ENCODE measurements at places on chromosomes 7 and 10. TPM values are rescaled to one million over a fixed set of nuclear protein-coding genes. Genes with fewer than 3 reads are reported as not detected.

PNPLA8 gene
- 16.3 TPM for total RNA-seq

NPY gene
- not detected for total RNA-seq

NKX1-2 gene
- total RNA-seq: not detected

PDLIM1 gene
- total RNA-seq: 2.7 TPM

PTPRZ1 gene
- total RNA-seq: not detected

- DNase-seq: no peak
Observed at GRCh38 chr10:98110356-98110755, 24.1 kb upstream of the R3HCC1L start.

DNA sequence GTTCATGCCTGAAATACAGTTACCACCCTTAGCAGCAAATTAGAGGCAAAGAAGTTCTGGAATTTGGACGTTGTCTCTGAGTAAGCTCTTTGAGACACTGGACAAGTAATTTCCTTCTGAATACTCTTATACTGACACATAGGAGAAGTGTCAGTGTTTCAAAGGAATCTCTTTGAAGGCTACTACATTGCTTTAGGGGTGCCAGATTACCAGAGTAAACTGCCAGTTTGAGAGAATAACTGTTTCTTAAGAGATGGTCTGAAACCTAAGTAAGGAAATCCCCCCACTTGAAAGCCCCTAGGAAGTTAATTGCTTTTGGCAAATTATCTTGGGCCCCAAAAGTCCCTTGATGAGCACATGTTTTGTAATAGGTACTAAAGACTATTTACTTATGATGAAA is 3.4 kb downstream of the FAS start:
- no peak for DNase-seq

DNA sequence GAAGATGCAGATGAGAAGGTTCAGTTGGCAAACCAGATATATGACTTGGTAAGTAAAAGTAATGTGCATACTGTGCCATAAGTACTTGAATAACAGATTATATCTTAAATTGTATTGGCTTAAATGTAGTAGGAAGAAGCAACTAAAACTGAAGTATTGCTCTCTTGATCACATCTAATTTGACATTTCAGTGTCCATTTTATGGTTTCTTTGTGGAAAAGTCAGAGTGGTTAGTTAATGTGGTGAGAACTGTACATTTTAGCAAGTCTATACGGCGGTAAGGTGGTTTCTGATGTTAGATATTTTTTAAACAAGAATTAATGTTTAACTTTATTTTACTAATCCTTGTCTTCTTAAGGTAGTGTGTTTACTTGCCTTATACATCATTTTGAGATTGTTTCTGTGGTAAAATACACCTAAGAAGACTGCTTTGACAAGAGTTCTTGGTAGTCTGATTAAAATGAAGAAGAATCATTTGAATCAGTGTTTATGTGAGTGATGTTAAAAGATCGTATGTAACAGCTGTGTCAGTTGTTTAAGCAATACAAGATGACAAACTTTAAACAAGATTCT is 5.1 kb downstream of the ING3 start:
- DNase-seq: no peak

GRCh38 chr7:48868916-48869315 is 55.4 kb upstream of the CDC14C start:
- DNase-seq: no peak

DNA sequence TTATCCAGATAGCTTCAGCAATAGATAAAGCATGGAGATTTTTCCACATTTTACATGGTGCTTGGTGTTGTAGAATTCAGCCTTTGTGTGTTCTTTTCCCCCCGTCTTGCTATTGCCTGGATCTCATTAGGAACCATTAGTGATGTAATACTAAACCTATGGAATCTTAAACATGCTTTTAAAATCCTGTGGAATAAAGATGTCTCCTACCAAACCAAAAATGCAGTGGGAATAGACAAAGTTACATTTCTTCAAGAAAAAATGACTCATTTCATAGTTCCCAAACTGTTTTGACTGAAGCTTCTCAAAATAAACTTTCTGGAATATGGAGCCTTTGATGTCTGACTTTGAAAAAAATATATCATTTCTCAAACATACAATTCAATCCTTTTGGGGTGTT is 44.0 kb downstream of the CALD1 start:
- no peak for DNase-seq

DNA sequence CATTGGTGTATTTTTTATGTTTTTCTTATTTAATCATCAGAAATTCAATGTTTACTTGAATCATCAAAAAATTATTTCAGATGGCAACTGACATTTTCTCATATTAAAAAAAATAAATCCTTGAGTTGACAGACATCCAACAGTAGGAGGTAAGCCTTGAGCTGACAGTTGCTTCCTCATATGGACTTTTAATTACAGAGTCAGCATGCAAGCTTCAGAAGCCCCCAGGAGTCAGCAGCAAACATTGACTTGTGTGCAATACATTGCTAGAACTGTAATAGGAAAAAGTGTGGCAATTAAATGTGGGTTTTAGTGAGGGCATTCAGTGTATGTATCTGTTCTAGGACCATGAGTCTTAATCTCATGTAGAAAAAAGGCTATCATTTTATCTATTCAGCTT is 62.4 kb upstream of the TAS2R16 start:
- no peak for DNase-seq

GRCh38 chr10:18325889-18326531 is 185.8 kb downstream of the CACNB2 start:
- DNase-seq: no peak

- DNase-seq: peak; percentile 25
Observed at GRCh38 chr10:119454316-119454715, 88.2 kb downstream of the RGS10 start.

GRCh38 chr10:75076348-75076747 is 35.1 kb upstream of the SAMD8 start:
- no peak for DNase-seq

- DNase-seq: no peak
Observed at GRCh38 chr10:86944471-86944870, 12.9 kb downstream of the MMRN2 start.

GRCh38 chr7:112056409-112056808 is 149.8 kb downstream of the DOCK4 start:
- no peak for DNase-seq

DNA sequence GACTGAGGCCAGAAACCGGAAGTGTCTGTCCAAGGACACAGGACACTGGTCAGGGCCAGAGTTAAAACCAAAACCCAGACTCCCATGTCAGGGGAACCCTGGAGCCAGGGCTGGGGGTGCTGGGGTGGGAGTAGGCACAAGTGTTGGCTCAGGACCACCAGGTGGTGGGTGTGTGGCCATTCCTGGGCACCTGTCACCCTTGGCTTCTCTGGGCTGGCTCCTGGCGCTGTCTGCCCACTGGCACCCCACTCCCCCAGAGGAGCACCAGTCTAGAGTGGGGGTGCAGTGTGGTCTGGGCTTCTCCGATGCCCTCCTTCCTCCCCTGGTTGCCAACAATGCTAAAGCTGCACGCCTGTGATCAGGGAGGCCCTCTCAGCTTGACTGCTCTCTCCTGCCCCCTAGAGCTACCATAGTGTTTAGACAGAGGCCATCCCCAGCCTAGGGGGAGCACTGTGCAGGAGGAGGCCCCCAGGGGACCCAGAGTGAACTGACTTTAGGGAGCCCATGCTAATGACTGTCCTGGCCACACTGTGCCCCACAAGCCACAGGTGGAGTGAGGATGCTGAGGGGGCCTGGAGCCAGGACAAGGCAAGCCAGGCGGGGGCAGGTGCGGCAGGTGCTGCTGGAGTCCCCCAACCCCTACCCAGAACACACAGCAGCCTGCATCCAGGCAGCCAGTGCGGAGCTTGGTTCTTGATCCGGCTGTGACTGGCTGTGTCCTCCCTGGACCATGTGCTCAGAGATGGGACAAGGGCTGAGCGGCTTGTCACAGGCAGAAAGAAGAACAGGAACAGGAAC is 11.0 kb downstream of the RASGEF1A start:
- DNase-seq: no peak

DNA sequence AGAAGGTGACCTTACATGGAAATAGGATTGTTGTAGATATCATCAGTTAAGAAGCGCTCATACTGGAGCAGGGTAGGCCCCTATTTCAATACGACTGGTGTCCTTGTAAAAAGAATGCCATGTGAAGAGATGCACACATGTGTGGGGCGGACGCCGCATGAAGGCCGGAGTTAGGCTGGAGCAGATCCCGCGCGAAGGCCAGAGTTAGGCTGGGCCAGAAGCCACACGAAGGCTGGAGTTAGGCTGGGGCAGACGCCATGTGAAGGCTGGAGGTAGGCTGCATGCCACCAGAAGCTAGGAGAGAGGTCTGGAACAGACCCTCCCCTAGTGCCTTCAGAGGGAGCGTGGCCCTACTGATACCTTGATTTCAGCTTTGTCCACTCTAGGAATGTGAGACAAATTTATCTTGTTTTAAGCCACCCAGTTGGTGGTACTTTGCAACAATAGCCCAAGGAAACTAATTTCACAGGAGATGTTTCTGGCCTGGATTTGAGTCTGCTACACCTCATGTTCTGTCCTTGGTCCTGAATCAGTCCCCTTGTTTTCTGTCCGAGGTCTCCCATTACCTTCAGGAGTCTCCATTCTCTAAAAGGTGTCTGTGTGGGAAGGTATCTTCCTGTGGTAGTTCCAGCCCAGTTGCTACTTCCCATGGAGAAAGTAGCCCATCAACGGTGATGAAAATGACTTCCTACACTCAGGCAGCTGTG is 585.8 kb downstream of the LRMDA start:
- DNase-seq: no peak

GRCh38 chr10:119428789-119429188 is 113.7 kb downstream of the RGS10 start:
- no peak for DNase-seq

- DNase-seq: no peak
Observed at GRCh38 chr10:71789871-71790270, 16.6 kb upstream of the VSIR start.

GRCh38 chr7:45035893-45036292 is 35.9 kb downstream of the CCM2 start:
- DNase-seq: no peak

DNA sequence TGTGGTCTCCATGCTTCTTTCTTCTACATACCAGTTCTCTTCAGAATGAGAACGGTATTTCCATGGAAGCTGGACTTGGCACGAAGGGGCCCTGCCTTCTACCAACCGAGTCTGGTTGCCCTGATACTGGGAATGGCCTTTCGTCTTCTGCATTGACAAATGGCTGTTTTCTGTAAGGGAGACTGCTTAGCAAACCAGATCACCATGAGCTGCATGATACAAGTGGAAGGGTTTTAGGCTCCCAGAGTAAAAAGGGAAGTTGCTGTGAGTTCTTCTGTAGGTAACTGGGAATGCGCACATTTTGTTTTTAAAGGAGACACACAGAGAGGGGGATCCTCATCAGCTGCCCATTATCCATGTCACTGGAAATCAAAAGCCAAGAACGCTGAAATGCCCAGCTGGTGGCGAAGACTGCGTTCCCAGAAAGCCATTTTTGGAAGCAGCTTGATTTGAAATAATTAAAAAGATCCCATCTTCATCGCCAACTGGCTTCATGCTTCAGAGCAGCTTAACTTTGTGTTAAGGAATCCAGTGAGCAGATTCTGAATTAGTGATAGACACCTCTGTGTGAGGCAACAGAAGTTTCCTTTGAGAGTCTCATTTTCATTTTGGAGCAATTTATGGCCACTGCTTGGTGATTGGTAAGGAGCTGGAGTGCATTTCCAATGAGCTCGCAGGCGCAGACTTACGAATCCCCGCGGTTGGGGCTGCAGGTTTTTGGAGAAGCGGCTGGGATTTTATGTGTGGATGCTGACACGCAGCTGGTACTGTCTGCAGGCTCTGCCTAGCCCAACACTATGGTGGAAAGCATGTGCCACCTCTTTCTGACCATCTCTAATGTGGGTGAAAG is 672.7 kb upstream of the FOXK1 start:
- DNase-seq: no peak

- DNase-seq: no peak
Observed at GRCh38 chr7:43650457-43651052, 67.6 kb downstream of the STK17A start.

DNA sequence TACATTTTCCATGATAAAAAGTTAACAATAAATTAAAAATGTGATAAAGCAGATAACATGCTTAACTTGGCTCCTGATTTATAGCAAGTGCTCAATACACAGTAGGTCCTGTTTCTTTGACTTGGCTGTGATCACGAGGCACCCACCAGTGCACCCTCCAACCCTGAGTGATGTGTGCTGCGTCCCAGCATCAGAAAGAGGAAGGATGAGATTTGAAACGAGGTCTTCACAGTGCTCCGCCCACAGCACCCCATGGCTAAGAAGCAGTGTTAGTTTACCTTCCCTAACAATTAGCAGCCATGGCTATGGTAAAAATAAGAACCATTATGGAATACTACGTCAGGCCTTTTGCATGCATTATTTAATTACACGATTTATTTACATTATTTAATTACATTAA is 292.0 kb upstream of the ZMIZ1 start:
- no peak for DNase-seq

- no peak for DNase-seq
Observed at GRCh38 chr7:108561047-108561619, 8.4 kb downstream of the THAP5 start.

DNA sequence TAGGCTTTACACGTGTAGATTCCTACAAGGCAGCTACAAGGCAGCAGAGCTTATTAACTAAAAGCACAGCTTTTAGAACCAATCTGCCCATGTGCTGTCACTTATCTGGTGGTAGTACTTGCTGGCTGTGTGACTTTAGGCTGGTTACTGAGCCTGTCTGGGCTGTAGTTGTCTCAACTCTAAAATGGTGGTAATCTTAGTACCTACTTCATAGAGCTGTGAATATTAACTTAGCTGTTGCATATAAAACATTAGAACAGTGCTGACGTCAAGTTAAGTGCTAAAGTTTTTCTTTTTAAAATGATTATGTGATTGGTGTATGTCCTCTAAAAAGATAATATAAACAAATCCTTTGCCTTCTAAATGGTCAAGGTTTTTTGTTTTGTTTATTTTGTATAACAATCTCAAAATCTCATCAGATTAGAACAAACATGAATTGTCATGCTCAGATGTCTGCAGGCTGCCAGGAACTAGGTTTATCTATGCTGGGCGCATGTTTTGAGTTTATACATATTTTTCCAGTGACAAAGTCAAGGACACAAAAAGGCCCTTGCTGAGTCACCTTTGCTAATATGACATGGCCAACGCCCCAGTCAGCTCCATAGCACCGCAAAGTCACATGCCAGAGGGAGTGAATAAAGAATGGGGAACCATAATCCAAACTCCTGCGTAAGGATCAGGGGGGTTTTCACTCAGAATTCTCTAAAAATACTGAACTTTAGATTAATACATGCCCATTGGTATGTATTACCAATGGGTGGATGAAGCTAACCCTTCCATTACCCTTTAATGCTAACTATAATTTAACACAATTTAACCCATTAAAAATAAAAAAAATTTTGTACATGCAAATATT is 39.8 kb upstream of the ARL4A start:
- no peak for DNase-seq

All from natural killer cell treated with Interleukin-12 subunit alpha and Interleukin-12 subunit beta and Interleukin-15 and Interleukin-18, amount 100 ng/mL, for 72 hours (primary cell).